ENCODE measurements at places on chromosomes 11 and 22.

- DNase-seq, result no peak
Measured at GRCh38 chr11:3745161-3745560, 52.2 kb downstream of the NUP98 start.

GRCh38 chr22:26825960-26826935 is 168.9 kb downstream of the MIAT start:
- no peak for DNase-seq

DNA sequence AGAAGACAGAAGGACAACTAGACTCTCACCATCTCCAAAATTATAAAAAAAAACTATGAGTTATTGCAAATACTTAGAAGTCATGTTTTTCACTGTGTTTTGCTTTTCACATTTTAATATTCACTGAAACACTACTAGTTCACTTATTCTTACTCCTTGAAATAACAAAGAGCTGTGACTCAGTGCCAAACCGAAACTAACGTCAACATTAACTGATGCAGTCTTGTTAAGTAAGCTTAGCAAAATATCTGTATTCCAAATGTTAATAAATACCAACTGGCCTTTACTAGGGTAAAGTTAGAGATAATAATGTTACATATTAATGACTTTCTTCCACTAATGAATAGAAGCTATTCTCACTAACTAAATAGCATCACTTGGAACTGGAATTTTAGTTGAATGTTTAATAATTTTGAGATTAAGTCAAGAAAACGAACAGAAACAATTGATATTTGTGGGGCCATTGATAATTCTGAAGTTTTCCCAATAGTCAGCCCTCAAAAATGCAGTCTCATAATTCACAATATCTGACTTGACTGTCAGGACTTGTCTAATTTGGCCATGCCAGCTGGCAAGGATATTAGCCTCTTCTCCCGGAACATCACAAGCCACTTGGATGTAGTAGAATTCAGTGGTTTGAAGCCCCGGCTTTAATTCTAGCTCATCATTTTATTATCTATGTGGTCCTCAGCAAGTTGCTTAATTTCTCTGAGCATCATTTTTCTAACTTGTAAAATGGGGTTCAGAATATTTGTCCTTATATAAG is 230.1 kb upstream of the DDI1 start:
- no peak for DNase-seq

GRCh38 chr11:77173494-77173893 is 45.4 kb downstream of the MYO7A start:
- no peak for DNase-seq

DNA sequence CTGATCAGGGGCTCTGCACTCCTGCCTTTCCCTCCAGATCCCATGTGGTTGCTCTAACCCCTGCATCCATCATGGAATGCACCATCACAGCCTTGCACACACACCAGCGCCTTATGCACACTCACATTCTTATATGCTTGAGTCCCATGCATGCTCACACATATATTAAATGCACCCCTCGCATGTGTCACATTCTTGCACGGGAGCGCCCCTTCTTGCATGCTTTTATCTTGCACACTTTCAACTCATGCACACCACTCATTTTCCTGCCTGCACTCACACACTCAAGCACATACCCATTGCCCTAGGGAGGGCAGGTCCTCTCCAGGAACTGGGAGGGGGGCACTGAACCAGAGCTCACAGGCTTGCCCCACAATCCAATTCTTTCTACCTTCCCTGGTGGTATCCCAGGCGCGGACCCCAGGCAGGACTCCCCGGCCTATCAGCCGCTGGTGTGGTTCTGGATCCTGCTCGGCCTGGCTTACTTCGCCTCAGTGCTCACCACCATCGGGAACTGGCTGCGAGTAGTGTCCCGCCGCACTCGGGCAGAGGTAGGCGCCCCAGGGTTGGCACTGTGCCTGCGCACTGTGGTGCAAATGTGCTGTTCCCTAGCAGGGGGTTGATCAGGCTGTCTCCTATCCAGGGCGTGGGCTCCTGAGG is 2.3 kb upstream of the CATSPERZ start:
- no peak for DNase-seq

Measured in NCI-H2081 treated with DMSO at 0.1 percent for 48 hours (cell line).